Activated CD4-positive, alpha-beta T cell treated with anti-CD3 and anti-CD28 coated beads, Interleukin-2, amount 10 ng/mL, durations not matched to agents 7 days and 5 days (primary cell): ENCODE measurements at places on chromosomes 6 and 20.

DNA sequence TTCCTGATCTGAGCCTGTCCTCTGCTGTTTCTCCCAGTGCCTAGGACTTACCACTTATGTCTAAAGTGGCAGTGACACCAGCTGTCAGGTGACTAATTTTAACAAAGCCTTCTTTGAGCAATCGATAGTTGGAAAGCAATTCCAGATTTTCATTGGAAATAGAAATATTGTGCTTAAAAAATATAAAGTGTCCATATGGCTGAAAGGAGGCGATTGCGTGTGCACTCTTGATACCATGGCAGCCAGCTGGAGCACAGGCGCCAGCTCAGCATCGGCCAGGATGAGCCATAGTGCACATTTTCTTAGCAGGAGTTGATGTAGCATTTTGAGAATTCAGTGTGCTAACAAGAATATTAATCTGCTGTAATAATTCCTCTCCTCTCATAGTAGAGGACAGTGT, 70.0 kb downstream of the LRRC1 start:
- DNase-seq, result no peak

- DNase-seq, result no peak
These were observed 19.9 kb downstream of the PSMG4 start for GRCh38 chr6:3278691-3279090.

DNA sequence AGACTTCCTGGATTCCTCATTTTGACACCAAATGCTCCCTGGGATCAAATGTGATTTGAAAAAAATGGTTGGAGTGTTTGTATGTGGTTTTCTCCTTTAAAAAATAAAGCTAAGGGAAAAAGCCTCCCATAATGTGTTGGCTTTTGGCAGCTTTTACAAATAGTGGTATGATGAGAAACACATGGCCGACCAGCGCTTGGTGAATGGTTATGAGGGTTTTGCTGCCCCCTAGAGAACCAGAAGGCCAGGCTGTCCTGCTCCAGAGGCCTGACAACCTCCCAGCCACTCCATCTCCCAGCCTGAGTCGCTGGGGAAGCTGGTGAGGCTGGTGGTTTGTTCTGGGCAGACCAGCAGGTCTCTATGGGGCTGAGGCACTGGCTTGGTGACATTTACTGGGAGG, 69.3 kb downstream of the CLIC5 start:
- no peak for DNase-seq

- DNase-seq, result no peak
These were observed 74.4 kb downstream of the ELOVL4 start for GRCh38 chr6:79872986-79873385.

- DNase-seq, result no peak
These were observed 16.8 kb downstream of the CEP250 start for GRCh38 chr20:35472209-35472608.

GRCh38 chr6:143958839-143959399, 49.1 kb downstream of the PLAGL1 start:
- no peak for DNase-seq

- DNase-seq, result no peak
These were observed 300.5 kb downstream of the KCNQ5 start for GRCh38 chr6:72922401-72922800.

- no peak for DNase-seq
These were observed 491.4 kb downstream of the CBLN4 start for GRCh38 chr20:55513954-55514353.

DNA sequence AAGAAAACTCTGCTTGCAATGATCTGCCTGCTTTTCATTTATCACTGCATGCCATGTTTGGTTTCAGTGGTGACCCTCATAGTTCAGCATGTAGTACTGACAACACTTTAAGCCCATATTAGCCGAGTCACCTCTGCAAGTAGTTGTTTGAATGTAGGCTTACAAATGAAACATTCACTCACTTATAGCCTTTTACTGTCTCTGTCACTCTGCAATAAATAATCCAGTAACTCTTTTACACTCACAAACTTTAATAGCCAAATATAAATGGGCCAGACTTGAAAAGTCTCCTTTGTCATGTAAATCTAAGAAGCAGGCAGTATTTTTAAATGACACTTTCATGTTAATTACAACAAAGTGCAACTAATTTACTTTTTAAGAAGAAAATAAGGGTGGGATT, 1460.0 kb upstream of the ADGRB3 start:
- no peak for DNase-seq

- DNase-seq, result no peak
These were observed 1068.7 kb upstream of the FLRT3 start for GRCh38 chr20:15406072-15406471.

- no peak for DNase-seq
These were observed 46.8 kb downstream of the LY86 start for GRCh38 chr6:6635291-6635690.

DNA sequence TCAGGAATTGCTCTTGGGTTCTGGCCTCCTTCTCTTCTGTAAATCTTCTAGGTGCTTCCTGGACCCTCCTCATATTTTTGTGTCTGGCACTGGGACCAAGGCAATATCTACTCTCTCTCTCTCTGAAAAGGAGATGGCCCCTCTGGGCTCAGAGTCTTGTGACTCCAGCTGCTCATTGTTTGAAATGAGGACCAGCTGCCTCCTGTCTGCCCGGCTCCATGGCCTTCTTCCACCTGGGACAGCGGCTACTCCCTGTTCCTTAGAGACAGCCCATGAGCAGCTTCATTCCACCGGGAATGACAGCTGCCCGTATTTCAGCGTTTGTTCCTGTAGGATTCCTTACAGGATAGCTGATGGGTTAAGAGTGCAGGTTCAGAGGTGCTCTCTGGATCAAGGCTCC, 2.9 kb downstream of the TGM3 start:
- no peak for DNase-seq

- DNase-seq, result no peak
These were observed 385.6 kb downstream of the CDKAL1 start for GRCh38 chr6:20919677-20920385.

GRCh38 chr20:1635291-1635979, 15.6 kb upstream of the SIRPB1 start:
- no peak for DNase-seq

DNA sequence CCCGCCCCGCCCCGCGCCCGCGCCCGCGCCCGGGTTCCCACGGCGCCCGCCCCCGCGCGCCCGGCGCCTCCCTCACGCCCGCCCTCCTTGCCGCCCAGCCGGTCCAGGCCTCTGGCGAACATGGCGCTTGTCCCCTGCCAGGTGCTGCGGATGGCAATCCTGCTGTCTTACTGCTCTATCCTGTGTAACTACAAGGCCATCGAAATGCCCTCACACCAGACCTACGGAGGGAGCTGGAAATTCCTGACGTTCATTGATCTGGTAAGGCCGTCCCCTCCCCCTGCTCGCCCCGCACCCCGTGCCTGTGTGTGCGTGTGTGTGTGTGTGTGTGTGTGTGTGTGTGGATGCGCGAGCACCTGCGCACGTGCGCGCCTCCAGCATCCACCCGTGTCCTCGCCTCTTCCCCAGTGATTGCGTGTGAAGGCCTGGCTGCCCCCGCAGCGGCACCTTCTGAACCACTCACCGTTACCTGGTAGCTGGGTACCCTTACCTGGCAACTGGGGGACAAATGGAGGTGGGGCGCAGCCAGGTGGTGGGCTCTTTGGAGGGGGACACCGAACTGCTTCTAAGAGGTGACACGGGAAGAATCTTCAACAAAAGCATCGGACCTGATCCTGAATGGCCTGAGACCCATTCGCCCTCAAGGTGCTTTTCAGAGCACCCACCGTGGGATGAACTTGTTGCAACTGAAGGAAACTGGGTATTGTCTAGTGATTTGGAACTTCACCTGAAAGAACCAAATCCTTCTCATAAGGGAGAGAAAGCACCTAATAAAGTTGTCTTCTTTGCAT, at the start of gene AIG1:
AIG1 (plus strand) TSS at position 84 of the 791 bp plus-strand sequence; CDS start at position 121, 37 bp downstream.
- DNase-seq, result peak; percentile 73

DNA sequence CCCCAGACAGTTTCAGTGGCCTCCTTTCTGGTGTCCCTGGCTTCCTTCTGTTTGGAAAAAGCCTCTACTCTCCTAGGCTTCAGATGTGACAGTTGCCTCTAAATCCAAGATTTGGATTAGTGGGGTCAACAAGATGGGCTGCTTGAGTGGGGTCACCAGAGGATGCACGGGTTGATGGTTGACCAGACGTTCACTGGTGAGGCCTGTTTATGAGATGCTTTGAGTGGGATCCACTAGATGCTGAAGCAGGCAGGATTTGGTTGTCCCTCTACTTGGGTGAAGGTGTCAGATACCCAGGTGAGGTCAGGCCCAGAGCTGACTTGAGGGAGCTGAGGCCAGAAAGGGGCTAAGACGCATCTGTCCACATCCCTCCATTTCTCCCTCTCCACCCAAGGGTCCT, 8.1 kb upstream of the DLGAP4 start:
- no peak for DNase-seq
